A549 treated with CpdA at 1 μM for 4 hours (cell line): ENCODE measurements at places on chromosomes 13 and 19. TPM values are rescaled to one million over a fixed set of nuclear protein-coding genes. Genes with fewer than 3 reads are reported as not detected.

The RETN gene
- not detected in 5 replicates for total RNA-seq

The CEACAM7 gene
- 0.02 TPM in 1 of 5 replicates, not detected in the others for total RNA-seq

The SIGLECL1 gene
- total RNA-seq = not detected in 5 replicates

The TGDS gene
- total RNA-seq = 8.1 to 10.3 TPM (median 8.3 TPM) in 5 replicates

The ZNF578 gene
- not detected in 5 replicates for total RNA-seq

The ICAM3 gene
- total RNA-seq = 5.2 to 10.3 TPM (median 10.0 TPM) in 5 replicates

The OR7D2 gene
- not detected in 5 replicates for total RNA-seq

The ZNF99 gene
- total RNA-seq = not detected in 5 replicates

The WASF3 gene
- 0.08 to 0.21 TPM (median 0.14 TPM) in 5 replicates for total RNA-seq

The ZNF160 gene
- 6.7 to 11.0 TPM (median 7.7 TPM) in 5 replicates for total RNA-seq

The ZNF584 gene
- 16.6 to 19.0 TPM (median 18.6 TPM) in 5 replicates for total RNA-seq

The AXL gene
- 136 to 158 TPM (median 140 TPM) in 5 replicates for total RNA-seq

The ZNF766 gene
- 6.5 to 11.9 TPM (median 8.5 TPM) in 5 replicates for total RNA-seq

The GAMT gene
- total RNA-seq = 22.6 to 42.2 TPM (median 39.2 TPM) in 5 replicates

The RHPN2 gene
- 50.9 to 71.5 TPM (median 56.4 TPM) in 5 replicates for total RNA-seq

The SKA3 gene
- 13.2 to 14.7 TPM (median 14.3 TPM) in 5 replicates for total RNA-seq

The YIPF2 gene
- 19.3 to 21.7 TPM (median 19.6 TPM) in 5 replicates for total RNA-seq

The KLK13 gene
- 0.08 to 0.36 TPM in 2 of 5 replicates, not detected in the others for total RNA-seq

The LCP1 gene
- total RNA-seq = 0.09 to 0.30 TPM (median 0.21 TPM) in 5 replicates

The TEAD2 gene
- 14.6 to 19.1 TPM (median 16.8 TPM) in 5 replicates for total RNA-seq

The MLNR gene
- total RNA-seq = 0.21 to 0.70 TPM (median 0.23 TPM) in 5 replicates

The NLRP7 gene
- total RNA-seq = not detected in 5 replicates

The TBXA2R gene
- 0.54 to 0.91 TPM (median 0.74 TPM) in 5 replicates for total RNA-seq

The IL4I1 gene
- 0.44 to 1.2 TPM (median 0.91 TPM) in 5 replicates for total RNA-seq

The CLEC17A gene
- total RNA-seq = not detected in 5 replicates

The RNU6-9 gene
- total RNA-seq = not detected in 5 replicates

The OR7C1 gene
- not detected in 5 replicates for total RNA-seq

The ZNF546 gene
- 2.0 to 3.1 TPM (median 2.4 TPM) in 5 replicates for total RNA-seq

The GSX1 gene
- not detected in 5 replicates for total RNA-seq

The HIF3A gene
- not detected in 5 replicates for total RNA-seq

The CNN1 gene
- 0.23 to 0.60 TPM (median 0.53 TPM) in 5 replicates for total RNA-seq

The TMC4 gene
- total RNA-seq = 0.24 to 1.5 TPM (median 1.3 TPM) in 5 replicates

The SLAIN1 gene
- total RNA-seq = 0.45 to 0.90 TPM (median 0.64 TPM) in 5 replicates

The KLF1 gene
- 0.08 TPM in 1 of 5 replicates, not detected in the others for total RNA-seq

The SIGLEC11 gene
- total RNA-seq = not detected in 5 replicates

The TMEM145 gene
- total RNA-seq = 3.0 to 3.9 TPM (median 3.5 TPM) in 5 replicates

The PSG5 gene
- 0.57 to 0.98 TPM (median 0.72 TPM) in 5 replicates for total RNA-seq

The ZFR2 gene
- total RNA-seq = 0.14 to 0.16 TPM in 2 of 5 replicates, not detected in the others

The RASIP1 gene
- 0.35 to 0.87 TPM (median 0.43 TPM) in 5 replicates for total RNA-seq

The HRC gene
- total RNA-seq = 0.07 to 0.14 TPM in 2 of 5 replicates, not detected in the others
